Smooth muscle cell of the pulmonary artery (primary cell): ENCODE measurements at places on chromosomes 7 and 10. TPM values are rescaled to one million over a fixed set of nuclear protein-coding genes. Genes with fewer than 3 reads are reported as not detected.

The AKR1C4 gene
- total RNA-seq: not detected in 2 replicates

The SPDYE5 gene
- not detected in 2 replicates for total RNA-seq

The FRMPD2 gene
- 0.20 TPM in 1 of 2 replicates, not detected in the other for total RNA-seq

The AMPH gene
- total RNA-seq: 0.13 and 0.78 TPM in 2 replicates

The PPP1R17 gene
- total RNA-seq: not detected in 2 replicates

The CFAP58 gene
- total RNA-seq: 0.23 and 0.26 TPM in 2 replicates

The TRUB1 gene
- total RNA-seq: 21.7 and 24.3 TPM in 2 replicates

The OPN1SW gene
- total RNA-seq: not detected in 2 replicates

The GPC2 gene
- 1.0 and 1.6 TPM in 2 replicates for total RNA-seq

The NOS3 gene
- 0.17 and 0.33 TPM in 2 replicates for total RNA-seq

The NKX2-3 gene
- not detected in 2 replicates for total RNA-seq

The H2BK1 gene
- total RNA-seq: not detected in 2 replicates

The ZNF727 gene
- 0.07 and 0.10 TPM in 2 replicates for total RNA-seq

The LUC7L2 gene
- total RNA-seq: 43.5 and 47.7 TPM in 2 replicates

The ACTR3C gene
- 0.13 and 0.63 TPM in 2 replicates for total RNA-seq

The FGFR2 gene
- 0.03 and 0.07 TPM in 2 replicates for total RNA-seq

The AHR gene
- 187 and 333 TPM in 2 replicates for total RNA-seq

The TUBAL3 gene
- total RNA-seq: not detected in 2 replicates

The ATG9B gene
- 0.98 and 1.2 TPM in 2 replicates for total RNA-seq

The HECW1 gene
- 0.26 and 0.33 TPM in 2 replicates for total RNA-seq

The WNT2 gene
- 0.20 TPM in 1 of 2 replicates, not detected in the other for total RNA-seq

The PRKAG2 gene
- 14.3 and 15.1 TPM in 2 replicates for total RNA-seq

The TMEM196 gene
- not detected in 2 replicates for total RNA-seq

The TSPAN33 gene
- total RNA-seq: 0.26 and 0.53 TPM in 2 replicates

The SCART1 gene
- 2.5 and 2.8 TPM in 2 replicates for total RNA-seq

The ST8SIA6 gene
- total RNA-seq: 0.13 TPM in 1 of 2 replicates, not detected in the other

The DRGX gene
- total RNA-seq: not detected in 2 replicates

The RBM20 gene
- total RNA-seq: 2.4 and 5.1 TPM in 2 replicates

The SEC31B gene
- total RNA-seq: 2.7 and 4.8 TPM in 2 replicates

The MRLN gene
- not detected in 2 replicates for total RNA-seq

The THSD7A gene
- 0.13 and 0.17 TPM in 2 replicates for total RNA-seq

The CWF19L1 gene
- total RNA-seq: 16.9 and 20.0 TPM in 2 replicates

The PTPN20 gene
- total RNA-seq: 3.8 and 4.5 TPM in 2 replicates

The VAX1 gene
- not detected in 2 replicates for total RNA-seq

The RPP30 gene
- total RNA-seq: 23.1 and 30.6 TPM in 2 replicates

The ARHGEF35 gene
- 0.63 and 1.3 TPM in 2 replicates for total RNA-seq

The HOXA5 gene
- 1.2 and 5.1 TPM in 2 replicates for total RNA-seq

The CDK14 gene
- 35.8 and 59.9 TPM in 2 replicates for total RNA-seq

The DDIT4 gene
- 432 and 503 TPM in 2 replicates for total RNA-seq

The CPXM2 gene
- 114 and 160 TPM in 2 replicates for total RNA-seq

The TMEM213 gene
- total RNA-seq: not detected in 2 replicates

The TFAM gene
- 13.0 and 18.7 TPM in 2 replicates for total RNA-seq

The FAM241B gene
- total RNA-seq: 0.26 and 0.39 TPM in 2 replicates

The NAT16 gene
- not detected in 2 replicates for total RNA-seq

The DDC gene
- total RNA-seq: not detected in 2 replicates

The SFRP4 gene
- total RNA-seq: 72.7 and 95.2 TPM in 2 replicates

The SRRM3 gene
- total RNA-seq: 0.03 and 0.26 TPM in 2 replicates

The CYP17A1 gene
- total RNA-seq: not detected in 2 replicates

The LIPN gene
- total RNA-seq: not detected in 2 replicates

The BNIP3 gene
- 270 and 272 TPM in 2 replicates for total RNA-seq

The MNX1 gene
- total RNA-seq: not detected in 2 replicates

The GRM3 gene
- not detected in 2 replicates for total RNA-seq

The TMEM130 gene
- 0.36 and 1.0 TPM in 2 replicates for total RNA-seq

The FAM180A gene
- total RNA-seq: 51.3 and 119 TPM in 2 replicates

The CBX3 gene
- total RNA-seq: 66.3 and 88.0 TPM in 2 replicates

The TM9SF3 gene
- total RNA-seq: 103 and 145 TPM in 2 replicates

The TMEM270 gene
- total RNA-seq: not detected in 2 replicates
